Natural killer cell (primary cell): ENCODE measurements at places on chromosomes 13 and 19. TPM values are rescaled to one million over a fixed set of nuclear protein-coding genes. Genes with fewer than 3 reads are reported as not detected.
A peak's percentile ranks its signal among the peaks of the same experiment; 100 is the strongest.

The DZIP1 gene
- not detected for total RNA-seq

The MTUS2 gene
- not detected for total RNA-seq

The AMER2 gene
- not detected for total RNA-seq

The ATP4A gene
- not detected for total RNA-seq

The CGB2 gene
- total RNA-seq = not detected

The ATP7B gene
- 0.45 TPM for total RNA-seq

GRCh38 chr13:51557875-51558612 lies 26.2 kb upstream of the WDFY2 start:
- H3K4me1 ChIP-seq = peaks cover 5% of the 10 kb centered on the region
- no peak overlapping the region for H3K4me3 ChIP-seq
- DNase-seq = no peak
- H3K27me3 ChIP-seq = no peaks in the 10 kb centered on the region
- no peaks in the 10 kb centered on the region for H3K36me3 ChIP-seq

DNA sequence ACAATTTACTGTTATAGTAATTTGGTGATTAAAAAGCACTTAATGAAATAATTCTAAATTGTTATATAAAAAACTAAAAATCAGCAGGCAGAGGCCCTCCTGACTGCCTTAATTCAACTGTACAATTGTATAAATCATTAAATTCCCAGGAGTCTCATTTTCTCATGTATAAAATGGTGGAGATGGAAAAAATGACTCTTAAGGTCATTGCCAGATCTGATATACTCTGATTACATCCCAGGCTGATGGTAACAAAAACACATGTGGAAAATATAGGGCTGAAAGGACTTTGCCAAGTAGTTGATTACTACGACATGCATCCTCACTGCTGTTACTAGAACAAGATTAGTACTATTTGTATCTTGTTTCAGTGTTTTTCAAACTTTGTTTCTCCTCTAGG lies 1020.0 kb upstream of the SLC10A2 start:
- H3K27ac ChIP-seq = no peak overlapping the region
- H3K27me3 ChIP-seq = no peaks in the 10 kb centered on the region
- H3K4me1 ChIP-seq = no peaks in the 10 kb centered on the region
- no peak for DNase-seq
- no peaks in the 10 kb centered on the region for H3K36me3 ChIP-seq

- no peak overlapping the region for H3K27ac ChIP-seq
- peaks cover 16% of the 10 kb centered on the region for H3K27me3 ChIP-seq
- H3K4me1 ChIP-seq = no peaks in the 10 kb centered on the region
- H3K36me3 ChIP-seq = no peaks in the 10 kb centered on the region
- H3K4me3 ChIP-seq = no peak overlapping the region
Observed at GRCh38 chr13:110307767-110308655, 927 bp downstream of the COL4A2 start.

DNA sequence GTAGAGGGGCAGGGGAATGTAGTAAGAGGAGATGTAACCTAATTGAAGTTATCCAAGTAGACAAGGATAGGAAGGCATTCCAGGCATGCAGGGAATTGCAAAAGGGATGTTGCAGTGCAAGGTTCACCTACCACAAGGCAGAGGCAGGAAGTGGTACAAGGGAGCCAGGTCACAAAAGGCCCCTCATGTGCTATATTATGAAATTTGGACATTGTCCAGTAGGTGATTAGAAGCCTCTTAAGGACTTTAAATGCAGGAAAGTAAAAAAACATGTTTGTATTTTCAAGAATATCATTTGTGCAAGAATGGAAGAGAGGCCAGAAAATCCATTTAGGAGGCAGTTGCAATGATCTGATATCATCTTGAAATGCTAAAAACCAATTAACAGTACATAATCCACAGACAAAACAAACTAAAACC lies 111.4 kb downstream of the FRY start:
- H3K27ac ChIP-seq = no peak overlapping the region
- peaks cover 3% of the 10 kb centered on the region for H3K36me3 ChIP-seq
- no peaks in the 10 kb centered on the region for H3K4me1 ChIP-seq
- no peak for DNase-seq
- H3K4me3 ChIP-seq = no peak overlapping the region
- H3K27me3 ChIP-seq = no peaks in the 10 kb centered on the region

DNA sequence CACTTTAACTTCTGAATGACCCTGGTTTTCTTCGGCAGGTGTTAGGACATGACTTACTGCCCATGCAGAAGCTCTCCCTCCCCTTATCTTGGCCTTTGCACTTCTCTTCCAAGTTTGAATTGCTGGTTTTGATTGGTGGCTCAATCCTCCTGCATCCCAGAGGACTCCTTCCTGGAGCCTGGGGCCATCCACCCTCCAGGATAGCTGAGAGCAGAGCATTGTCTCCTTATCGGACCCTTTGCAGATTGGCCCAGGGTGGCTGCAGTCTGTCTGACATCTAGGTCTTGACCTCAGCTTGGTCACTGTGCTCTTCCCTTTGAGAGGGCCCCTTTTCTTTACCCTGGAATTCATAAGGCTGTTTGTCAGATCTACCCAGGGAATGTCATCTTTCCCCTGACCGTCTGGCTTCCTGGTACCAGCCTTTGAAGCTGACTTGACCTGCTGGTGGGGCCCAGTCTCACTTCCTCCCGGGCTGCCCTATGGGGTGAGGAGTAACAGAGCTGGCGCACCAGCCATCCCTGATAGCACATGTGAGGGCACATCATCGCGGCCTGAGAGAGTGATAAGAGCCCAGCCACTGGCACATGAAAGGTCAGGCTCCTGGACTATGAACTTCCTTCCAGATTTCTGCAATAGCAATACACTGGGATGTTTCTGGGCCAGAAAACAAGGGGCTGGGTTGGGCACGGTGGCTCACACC lies 172.9 kb upstream of the UBL3 start:
- H3K27ac ChIP-seq = no peak overlapping the region
- H3K4me3 ChIP-seq = no peak overlapping the region
- no peaks in the 10 kb centered on the region for H3K4me1 ChIP-seq
- DNase-seq = no peak
- H3K36me3 ChIP-seq = no peaks in the 10 kb centered on the region
- no peaks in the 10 kb centered on the region for H3K27me3 ChIP-seq

GRCh38 chr13:95039415-95039814 lies 261.8 kb downstream of the ABCC4 start:
- H3K27ac ChIP-seq = no peak overlapping the region
- no peak for DNase-seq
- no peak overlapping the region for H3K4me3 ChIP-seq

GRCh38 chr13:32446220-32446619 lies 18.3 kb upstream of the N4BP2L1 start:
- DNase-seq = no peak
- no peaks in the 10 kb centered on the region for H3K4me1 ChIP-seq

DNA sequence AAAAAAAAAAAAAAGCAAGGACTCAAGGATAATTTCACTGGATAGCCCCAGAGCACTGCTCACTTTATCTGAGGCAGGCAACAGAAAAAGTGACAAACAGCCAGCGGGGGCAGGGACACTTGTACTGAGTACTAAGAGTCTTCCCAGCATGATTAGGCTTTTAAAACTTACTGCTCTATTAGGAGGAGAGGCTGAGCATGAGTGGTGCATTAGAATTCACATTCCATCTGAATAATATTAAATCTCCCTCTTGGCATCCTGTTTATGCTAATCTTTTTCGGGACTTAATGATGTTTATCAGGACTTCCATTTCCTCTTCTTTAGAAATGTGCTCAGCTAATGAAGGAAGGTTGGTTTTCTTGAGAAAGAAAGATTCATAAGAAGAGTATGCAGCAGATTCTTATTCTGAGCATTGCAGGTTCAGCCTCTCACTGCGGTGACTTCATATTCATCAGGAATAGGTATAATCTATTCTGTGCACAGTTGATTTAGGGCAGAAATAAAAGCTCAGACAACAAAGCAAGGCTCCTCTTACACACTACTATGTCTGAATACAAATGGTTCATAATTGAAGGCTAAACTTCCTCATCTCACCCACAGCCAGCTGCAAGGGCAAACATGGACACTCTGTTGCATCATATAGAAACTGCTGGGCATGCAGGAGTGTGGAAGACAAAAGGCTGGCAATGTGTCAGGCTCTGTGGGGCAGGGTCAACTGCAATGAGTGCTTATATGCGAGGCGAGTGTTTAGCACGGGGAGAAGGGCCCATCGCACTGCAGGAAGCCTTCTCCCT lies 107.0 kb downstream of the KL start:
- no peak overlapping the region for H3K27ac ChIP-seq
- H3K36me3 ChIP-seq = no peaks in the 10 kb centered on the region
- no peaks in the 10 kb centered on the region for H3K27me3 ChIP-seq

DNA sequence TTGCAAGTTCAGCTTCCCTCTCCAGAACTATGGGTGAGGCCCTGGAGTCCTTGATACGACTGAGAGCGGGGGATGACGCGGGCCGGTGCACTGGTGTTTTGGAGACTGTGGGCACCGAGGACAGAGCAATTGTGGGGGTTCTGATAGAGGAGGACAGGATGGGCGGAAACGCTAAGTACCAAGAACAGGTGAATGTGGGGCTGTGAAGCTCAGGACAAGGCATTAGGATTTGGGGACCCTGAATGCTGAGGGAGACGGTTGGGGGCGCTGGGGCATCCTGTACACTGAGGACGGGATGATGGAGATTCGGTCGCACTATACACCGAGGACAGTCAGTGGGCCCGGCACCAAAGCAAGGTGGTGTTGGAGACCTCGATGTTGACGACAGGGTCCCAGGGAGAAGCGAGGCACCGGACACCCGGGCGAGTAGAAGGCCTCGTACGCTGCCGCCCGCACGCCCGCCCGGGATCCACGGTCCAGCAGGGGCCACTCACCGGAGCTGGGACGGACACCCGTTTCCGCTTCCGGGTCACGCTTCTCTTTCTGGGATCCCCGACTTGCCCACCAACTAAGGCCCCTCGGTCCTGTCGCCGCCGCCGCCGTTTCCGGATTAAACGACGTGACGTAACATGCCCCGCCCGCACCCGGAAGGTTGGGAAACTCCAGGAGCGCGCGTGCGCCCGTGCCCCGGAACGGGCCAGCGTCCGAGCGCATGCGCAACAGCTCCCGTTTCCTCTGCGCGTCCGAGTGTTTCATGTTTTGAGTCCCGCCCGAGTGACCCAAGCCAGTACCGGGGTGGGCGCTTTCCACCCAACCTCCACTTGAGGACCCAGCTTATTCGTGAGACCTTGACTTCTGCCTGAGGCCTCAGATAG lies at the start of gene CHMP2A:
Gene CHMP2A (minus strand): TSS at position 612 of the 875 bp plus-strand sequence. CDS start 893 bp downstream, outside the sequence.
- DNase-seq = peak; percentile 98
- peak within 1 kb of the TSS; percentile 99 for H3K4me3 ChIP-seq
- H3K4me1 ChIP-seq = peaks cover 50% of the 10 kb centered on the region

GRCh38 chr13:55439450-55439849 lies 1701.3 kb upstream of the PRR20A start:
- H3K27ac ChIP-seq = no peak overlapping the region
- no peaks in the 10 kb centered on the region for H3K36me3 ChIP-seq
- no peak for DNase-seq

DNA sequence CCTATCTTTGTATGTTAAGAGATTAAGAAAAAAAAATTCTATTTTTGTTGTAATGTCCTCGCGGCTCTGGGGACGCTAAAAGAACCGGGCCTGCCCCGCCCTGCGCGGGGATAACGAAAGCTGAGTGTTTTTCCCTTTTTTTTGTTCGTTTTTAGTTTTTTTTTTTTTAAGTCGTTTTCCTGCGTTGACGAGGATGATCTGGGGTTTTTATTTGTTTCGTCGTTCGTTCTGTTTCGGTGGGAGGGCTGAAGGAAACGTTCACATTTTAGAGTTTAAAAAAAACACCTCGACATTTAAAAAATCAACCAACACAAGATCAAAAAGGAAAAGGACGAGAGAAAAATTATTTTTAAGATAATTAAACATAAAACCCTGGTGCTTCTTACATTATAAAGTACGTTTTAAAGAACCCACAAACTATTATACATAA lies 5.6 kb downstream of the LYL1 start:
- H3K4me3 ChIP-seq = peak overlapping the region; percentile 4
- peak overlapping the region; percentile 32 for H3K27ac ChIP-seq
- no peak for DNase-seq
- H3K27me3 ChIP-seq = peaks cover 36% of the 10 kb centered on the region
- H3K36me3 ChIP-seq = no peaks in the 10 kb centered on the region

DNA sequence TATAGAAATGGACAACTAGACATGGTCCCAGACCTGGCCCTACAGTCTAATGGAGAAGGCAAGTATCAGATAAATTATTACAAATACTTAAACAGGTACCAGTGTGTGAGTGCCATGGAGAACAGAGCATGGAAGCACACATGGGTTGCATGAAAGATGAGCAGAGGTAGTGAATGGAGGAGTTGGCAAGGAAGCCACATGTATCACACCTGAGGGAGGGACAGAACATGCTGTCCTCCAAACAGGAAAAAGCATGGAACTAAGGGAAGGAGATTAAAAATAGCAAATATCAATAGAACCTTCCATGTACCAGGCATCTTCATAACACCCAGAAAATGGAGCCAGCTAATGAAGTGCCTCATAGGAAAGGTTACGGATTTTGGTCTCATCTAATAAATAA lies 85.9 kb downstream of the SACS start:
- H3K4me1 ChIP-seq = no peaks in the 10 kb centered on the region
- no peaks in the 10 kb centered on the region for H3K27me3 ChIP-seq
- H3K36me3 ChIP-seq = peaks cover 29% of the 10 kb centered on the region
- no peak overlapping the region for H3K27ac ChIP-seq
- no peak overlapping the region for H3K4me3 ChIP-seq

DNA sequence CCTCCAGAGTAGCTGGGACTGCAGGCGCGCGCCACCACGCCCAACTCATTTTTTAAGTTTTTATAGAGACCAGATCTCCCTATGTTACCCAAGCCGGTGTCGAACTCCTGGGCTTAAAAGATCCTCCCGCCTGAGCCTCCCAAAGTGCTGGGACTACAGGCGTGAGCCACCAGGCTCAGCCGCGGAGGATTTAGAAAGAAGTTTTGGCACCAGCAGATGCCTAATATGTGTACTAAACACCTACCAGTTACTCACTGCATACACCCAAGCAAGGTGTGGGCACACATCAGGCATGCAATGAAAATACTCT lies 464 bp upstream of the ZFP14 start:
- H3K27me3 ChIP-seq = no peaks in the 10 kb centered on the region
- no peaks in the 10 kb centered on the region for H3K36me3 ChIP-seq
- peaks cover 10% of the 10 kb centered on the region for H3K4me1 ChIP-seq
- H3K4me3 ChIP-seq = peak overlapping the region; percentile 81
- DNase-seq = no peak

DNA sequence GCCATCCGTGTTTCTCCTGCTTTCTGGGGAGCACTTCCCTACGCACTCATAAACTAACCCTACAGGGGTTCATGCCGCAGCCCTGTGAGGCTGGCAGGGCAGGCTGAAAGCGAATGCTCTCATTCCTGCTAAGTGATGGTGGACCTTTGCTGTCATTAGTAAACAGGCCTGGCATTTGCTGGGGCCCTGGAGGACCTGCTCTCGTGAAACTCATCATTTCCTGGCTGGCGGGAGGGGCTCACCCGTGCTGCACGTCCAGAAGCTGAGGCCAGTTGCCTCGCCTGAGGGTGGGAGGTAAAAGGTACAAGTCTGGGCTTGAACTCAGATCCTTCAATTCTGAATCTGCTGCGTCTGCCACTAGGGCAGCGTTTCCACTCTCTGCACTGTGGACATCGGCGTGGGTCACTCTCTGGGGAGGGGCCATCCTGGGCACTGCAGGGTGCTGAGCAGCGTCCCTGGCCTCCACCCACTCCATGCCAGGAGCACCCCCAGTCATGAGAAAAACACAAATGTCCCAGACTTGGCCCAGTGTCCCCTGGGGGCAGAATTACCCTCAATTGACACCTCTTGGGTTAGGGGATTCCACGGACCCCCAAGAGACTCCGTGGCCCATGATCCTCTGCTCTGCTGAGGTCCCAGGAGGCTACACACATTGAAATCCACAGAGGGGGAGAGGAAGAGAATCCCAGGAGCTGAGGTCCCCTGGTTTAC lies 7.0 kb downstream of the MOB3A start:
- H3K27ac ChIP-seq = peak overlapping the region; percentile 84
- H3K27me3 ChIP-seq = no peaks in the 10 kb centered on the region
- peaks cover 7% of the 10 kb centered on the region for H3K36me3 ChIP-seq
- H3K4me1 ChIP-seq = peaks cover 89% of the 10 kb centered on the region
